ENCODE measurements at places on chromosomes 5 and 9. TPM values are rescaled to one million over a fixed set of nuclear protein-coding genes. Genes with fewer than 3 reads are reported as not detected.

DNA sequence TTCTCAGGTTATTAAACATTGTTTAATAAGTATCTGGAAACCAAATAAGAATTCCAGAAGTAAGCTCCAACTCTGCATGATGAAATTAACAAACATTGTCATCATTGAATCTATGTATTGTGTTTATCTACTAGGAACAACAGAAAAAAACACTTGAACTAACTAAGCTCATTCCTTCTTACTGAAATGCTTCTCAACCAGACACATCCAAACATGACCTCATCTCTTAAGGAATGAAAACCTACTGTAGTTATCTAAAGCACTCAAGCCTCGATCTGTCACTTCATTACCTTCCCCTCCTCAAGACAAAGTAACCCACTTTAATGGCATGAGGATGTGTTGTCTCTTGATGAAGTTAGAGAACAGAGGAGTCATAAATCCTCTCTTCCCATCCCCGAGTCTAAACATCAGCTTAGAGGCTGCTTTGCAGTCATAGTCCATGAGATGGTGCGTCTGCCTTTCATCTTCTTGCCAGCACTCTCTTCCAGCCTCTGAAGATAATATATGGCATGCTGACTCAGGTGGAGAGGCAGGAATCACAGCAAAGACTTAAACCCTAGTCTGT, 86.5 kb downstream of the CEMIP2 start:
- peaks cover 6% of the 10 kb centered on the region for H3K36me3 ChIP-seq
- no peak overlapping the region for H3K4me3 ChIP-seq
- no peaks in the 10 kb centered on the region for H3K27me3 ChIP-seq
- no peak for DNase-seq
- H3K4me1 ChIP-seq: peaks cover 55% of the 10 kb centered on the region

DNA sequence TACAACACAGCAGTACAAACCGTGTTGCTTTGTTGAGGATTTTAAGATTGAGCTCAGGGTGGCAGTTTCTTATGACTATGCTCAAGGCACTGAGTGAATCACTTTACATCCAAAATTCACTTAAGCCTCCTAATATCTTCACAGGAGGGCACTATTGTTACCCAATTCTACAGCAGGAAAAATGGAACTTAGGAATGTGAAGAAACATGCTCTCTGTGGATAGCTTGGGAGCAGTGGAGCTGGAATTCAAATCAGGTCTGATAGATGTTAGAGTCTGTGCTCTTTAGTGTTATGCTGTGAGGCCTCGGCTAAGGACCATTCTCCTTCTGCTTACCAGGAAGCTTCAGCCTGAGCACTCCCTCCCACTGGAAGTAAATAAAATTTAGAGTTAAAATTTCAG, 18.7 kb upstream of the HMHB1 start:
- no peaks in the 10 kb centered on the region for H3K27me3 ChIP-seq
- H3K36me3 ChIP-seq: no peaks in the 10 kb centered on the region
- no peak overlapping the region for H3K27ac ChIP-seq
- H3K4me3 ChIP-seq: no peak overlapping the region
- peaks cover 12% of the 10 kb centered on the region for H3K4me1 ChIP-seq

GRCh38 chr5:59173578-59173977, 590.7 kb downstream of the RAB3C start:
- no peak for DNase-seq
- no peaks in the 10 kb centered on the region for H3K27me3 ChIP-seq
- peaks cover 3% of the 10 kb centered on the region for H3K36me3 ChIP-seq
- no peak overlapping the region for H3K4me3 ChIP-seq
- H3K27ac ChIP-seq: no peak overlapping the region
- peaks cover 17% of the 10 kb centered on the region for H3K4me1 ChIP-seq

GRCh38 chr9:80485420-80486250, 913.9 kb downstream of the TLE4 start:
- no peak overlapping the region for H3K4me3 ChIP-seq
- no peaks in the 10 kb centered on the region for H3K36me3 ChIP-seq
- no peak overlapping the region for H3K27ac ChIP-seq
- no peaks in the 10 kb centered on the region for H3K27me3 ChIP-seq
- DNase-seq: no peak

DNA sequence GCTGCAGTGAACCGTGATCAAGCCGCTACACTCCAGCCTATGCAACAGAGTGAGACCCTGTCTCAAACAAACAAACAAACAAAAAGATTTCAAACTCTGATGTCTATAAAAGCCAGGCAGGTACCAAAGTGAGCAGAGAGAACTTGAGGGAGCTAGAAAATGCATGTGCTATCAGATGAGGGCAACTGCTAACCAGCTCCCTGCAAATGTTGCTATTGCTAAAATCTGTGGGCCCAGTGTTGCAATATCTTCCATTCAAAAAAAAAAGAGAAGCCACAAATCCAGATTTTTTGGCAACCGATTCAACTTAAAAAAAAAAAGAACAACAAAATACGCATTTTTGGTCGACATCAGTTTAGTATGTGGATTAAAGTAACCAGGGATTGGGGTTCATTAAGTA, 5.5 kb downstream of the UBE2D2 start:
- H3K4me1 ChIP-seq: peaks cover 54% of the 10 kb centered on the region
- peaks cover 2% of the 10 kb centered on the region for H3K36me3 ChIP-seq
- DNase-seq: no peak
- H3K4me3 ChIP-seq: no peak overlapping the region

DNA sequence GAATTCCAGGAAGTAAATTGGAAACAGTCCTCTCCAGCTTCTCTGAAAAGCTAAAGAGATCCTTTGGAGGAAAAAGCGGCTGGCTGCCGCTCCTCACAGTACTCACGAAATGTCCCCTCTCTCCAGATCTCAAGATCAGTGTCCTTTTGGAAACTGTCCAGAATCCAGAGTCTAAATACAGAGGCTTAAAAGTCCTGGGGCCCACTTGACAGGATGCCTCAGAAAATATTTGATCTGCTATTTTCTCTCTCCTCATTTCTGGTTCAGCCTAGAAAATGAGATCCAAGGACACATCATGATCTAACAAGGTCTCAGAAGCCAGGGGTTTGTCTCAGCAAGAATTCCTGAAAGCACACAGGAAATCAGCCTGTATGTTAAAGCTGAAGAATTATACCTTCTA, 7.2 kb downstream of the C1QTNF2 start:
- no peaks in the 10 kb centered on the region for H3K36me3 ChIP-seq
- no peaks in the 10 kb centered on the region for H3K27me3 ChIP-seq
- no peak overlapping the region for H3K4me3 ChIP-seq
- H3K27ac ChIP-seq: no peak overlapping the region
- H3K4me1 ChIP-seq: peaks cover 15% of the 10 kb centered on the region

GRCh38 chr9:13480693-13481092, 201.2 kb upstream of the MPDZ start:
- H3K27me3 ChIP-seq: peaks cover 5% of the 10 kb centered on the region
- DNase-seq: no peak
- H3K36me3 ChIP-seq: peaks cover 4% of the 10 kb centered on the region
- H3K4me1 ChIP-seq: no peaks in the 10 kb centered on the region
- no peak overlapping the region for H3K27ac ChIP-seq

- H3K4me3 ChIP-seq: no peak overlapping the region
- H3K27me3 ChIP-seq: peaks cover 6% of the 10 kb centered on the region
- no peak for DNase-seq
- no peaks in the 10 kb centered on the region for H3K36me3 ChIP-seq
Observed at GRCh38 chr9:71363286-71363961, 242.0 kb upstream of the TRPM3 start.

The INSYN2B gene
- total RNA-seq: 2.7 TPM

The PCDHGB7 gene
- 6.2 TPM for total RNA-seq
